Stimulated activated CD4-positive, alpha-beta T cell treated with anti-CD3 and anti-CD28 coated beads, Interleukin-12 subunit alpha, Interleukin-12 subunit beta, amount 100 ng/mL, for 48 hours (primary cell): ENCODE measurements at places on chromosomes 3 and 15.

- DNase-seq: no peak
Measured at GRCh38 chr15:69979262-69979661, 118.5 kb downstream of the TLE3 start.

- no peak for DNase-seq
Measured at GRCh38 chr3:53794597-53794996, 51.6 kb downstream of the CHDH start.

DNA sequence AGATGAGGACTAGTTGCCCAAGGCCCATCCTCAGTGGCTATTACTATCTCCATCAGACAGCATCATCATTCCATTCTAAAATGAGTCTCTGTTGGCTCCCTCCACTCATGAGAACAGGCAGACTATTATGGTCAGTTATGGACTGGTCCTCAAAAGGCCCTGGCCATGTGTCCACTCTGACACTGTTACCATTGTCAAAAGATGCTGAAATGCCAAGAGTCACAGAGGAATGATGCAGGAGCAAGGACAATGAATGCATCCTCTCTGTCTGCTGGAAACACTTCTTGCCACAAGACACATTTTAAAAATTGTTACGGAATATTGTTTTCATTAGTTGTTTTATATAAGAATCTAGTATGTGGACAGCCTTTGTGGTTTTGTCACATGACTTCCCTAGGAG is 53.3 kb upstream of the STT3B start:
- no peak for DNase-seq

GRCh38 chr15:39344662-39345141 is 236.2 kb upstream of the THBS1 start:
- no peak for DNase-seq

DNA sequence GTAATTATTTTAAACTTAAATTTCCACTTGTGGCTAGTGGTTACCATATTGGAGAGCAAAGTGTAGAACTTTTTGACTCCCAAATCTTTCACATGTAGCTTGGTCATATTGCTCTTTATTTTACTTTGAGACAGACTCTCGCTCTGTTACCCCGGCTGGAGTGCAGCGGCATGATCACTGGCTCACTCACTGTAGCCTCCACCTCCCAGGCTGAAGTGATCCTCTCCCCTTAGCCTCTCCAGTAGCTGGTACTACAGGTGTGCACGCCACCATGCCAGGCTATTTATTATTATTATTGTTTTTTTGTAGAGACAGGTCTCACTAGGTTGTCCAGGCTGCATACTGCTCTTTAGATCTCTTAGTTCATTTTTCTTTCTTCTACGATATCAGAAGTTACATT is 3.9 kb downstream of the FNDC3B start:
- no peak for DNase-seq

- DNase-seq: no peak
Measured at GRCh38 chr3:187434524-187434923, 66.3 kb downstream of the RTP4 start.

DNA sequence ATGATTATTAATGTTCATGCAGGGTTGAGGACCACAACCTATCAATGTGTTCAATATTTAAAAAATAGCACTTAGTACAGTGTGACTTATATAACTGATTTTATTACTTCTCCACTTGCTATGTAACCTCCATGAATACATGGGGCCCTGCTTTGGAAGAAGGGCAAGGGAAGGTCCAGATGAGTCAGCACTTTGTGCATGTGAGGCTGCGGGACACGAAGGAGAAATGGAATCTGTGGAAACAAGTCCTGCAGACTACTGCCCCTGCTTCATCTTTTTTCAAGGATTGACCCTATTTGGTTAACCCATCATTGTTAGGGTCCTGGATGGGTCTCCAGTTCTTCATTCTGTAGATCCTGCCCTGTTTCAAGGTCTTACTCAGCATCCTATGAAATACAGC is 1.6 kb downstream of the NXPE3 start:
- no peak for DNase-seq

GRCh38 chr3:128854475-128854874 is 24.9 kb upstream of the ACAD9 start:
- no peak for DNase-seq

- DNase-seq: no peak
Measured at GRCh38 chr3:10757021-10757820, 58.8 kb upstream of the SLC6A11 start.

GRCh38 chr3:124202754-124203153 is 210.8 kb upstream of the ROPN1 start:
- DNase-seq: no peak

DNA sequence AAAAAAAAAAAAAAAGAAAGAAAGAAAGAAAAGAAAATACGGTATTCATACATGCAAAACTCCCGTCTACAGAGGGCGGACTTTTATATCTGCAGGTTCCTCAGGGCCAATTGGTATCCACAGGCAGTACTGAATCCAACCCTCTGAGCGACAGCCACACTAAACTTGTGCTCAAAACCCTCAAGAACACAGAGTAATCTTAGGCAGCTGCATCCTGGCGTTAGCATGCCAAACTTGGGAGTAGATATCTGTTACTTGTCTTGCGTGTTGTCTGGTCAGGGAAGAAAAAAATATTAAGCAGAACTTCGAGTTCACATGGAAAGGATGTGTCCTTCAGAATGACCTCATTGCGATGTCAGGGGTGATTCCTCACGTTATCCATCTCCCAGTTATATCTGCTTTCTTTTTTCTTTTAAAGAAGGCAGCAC is 12.8 kb downstream of the SNAP23 start:
- no peak for DNase-seq

DNA sequence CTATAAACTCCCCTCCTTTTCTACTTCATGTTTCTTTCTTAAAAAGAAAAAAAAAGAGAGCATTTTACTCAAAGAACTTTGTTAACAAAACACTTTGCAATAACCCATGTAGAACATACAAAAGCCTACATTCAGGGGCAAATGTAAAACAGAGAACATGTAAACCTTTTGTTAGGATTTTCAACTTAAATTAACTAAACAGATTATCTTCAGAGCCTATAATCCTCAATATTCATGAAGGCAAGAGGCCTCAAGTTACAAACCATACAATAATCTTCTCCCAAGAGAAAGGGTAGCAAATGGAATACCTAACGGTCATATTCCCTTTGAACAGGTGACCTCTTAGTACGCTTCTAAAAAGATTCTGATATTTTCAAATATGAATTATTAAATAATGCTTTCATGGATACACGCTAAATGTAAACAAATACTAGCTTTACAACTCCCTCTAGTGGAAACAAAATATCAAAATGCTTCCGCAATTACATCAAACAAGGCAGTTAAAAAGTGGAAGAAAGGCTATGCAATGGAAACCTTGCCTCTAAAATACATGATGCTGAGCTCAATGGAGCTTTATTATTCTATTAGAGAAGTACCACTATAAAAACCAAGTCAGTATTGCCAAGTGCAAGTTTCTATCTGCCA is 9.9 kb downstream of the CEP152 start:
- no peak for DNase-seq

GRCh38 chr3:41104147-41104546 is 95.2 kb upstream of the CTNNB1 start:
- no peak for DNase-seq

- DNase-seq: no peak
Measured at GRCh38 chr15:83477172-83477807, 30.1 kb downstream of the SH3GL3 start.

GRCh38 chr3:45817831-45818522 is 21.6 kb upstream of the SLC6A20 start:
- no peak for DNase-seq

DNA sequence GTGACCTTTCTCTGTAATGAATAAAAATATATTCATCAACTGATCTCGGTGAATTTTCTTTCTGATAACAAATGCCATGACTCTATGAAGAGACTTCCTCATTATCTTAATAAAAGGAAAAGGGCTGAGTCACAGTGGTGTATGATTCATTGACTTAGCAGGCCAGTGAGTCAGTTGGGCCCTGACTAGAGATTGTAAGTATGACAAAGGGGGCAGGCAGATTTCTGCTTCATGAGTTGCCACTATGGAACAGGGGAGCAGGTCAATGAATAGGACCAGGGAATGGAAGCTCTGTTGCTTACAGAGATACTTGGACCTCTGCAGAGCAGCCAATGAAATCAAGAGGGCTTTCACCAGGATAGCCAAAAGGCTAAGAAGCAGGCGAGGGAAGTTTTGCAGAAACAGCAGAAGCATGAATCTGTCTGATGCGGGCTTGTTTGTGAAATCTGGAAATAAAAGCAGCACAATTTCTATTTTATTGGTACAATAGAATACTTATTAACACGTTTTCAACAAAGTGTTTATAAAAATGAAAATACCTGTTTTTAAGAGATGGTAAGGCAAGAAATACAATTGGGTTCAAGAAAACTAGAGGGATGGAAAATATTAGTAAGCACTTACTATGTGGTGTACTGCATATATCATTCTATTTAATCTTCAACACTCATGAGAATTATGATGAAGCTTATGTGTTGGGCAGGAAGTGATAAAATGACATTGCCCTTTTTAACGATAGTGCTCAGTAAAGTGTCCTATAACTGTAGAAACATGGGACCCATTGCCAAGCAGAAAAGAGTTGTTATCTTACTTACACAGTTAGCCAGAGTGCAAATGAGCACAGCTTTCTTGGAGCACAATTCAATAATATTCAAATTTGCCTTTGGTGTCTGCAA is 169.8 kb upstream of the MYRIP start:
- DNase-seq: no peak

DNA sequence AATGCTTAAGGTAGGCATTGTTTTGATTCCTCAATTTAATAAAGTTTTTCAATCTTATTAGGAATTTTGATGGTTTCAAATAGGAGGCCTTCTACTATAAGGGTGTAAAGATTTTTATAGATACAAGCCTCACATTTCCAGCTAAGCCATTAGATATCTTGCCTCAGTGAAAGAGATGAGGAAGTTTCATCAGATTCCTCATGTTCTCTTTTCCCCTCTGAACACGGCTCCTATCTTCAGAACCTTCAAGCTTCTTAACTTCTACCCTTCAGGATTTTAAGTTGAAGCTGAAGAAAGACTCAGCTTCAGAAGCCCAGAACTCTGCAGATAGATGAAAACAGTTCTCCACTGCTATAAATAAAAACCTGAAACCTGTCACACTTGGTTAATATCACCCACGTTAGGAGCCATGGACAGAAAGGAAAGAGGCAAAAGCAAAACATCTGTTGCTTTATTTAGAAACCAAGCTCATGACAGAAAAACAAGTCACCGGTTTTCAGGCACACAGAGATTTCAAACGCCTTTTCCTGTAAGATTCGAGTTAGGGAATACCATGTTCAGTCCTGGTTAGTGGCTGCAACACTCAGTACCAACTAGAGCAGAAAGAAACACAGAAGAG is 82.2 kb upstream of the GOLGA8B start:
- DNase-seq: no peak

- DNase-seq: no peak
Measured at GRCh38 chr3:128050597-128050996, 1.6 kb upstream of the SEC61A1 start.

- DNase-seq: no peak
Measured at GRCh38 chr3:197269024-197269423, 29.4 kb downstream of the DLG1 start.

DNA sequence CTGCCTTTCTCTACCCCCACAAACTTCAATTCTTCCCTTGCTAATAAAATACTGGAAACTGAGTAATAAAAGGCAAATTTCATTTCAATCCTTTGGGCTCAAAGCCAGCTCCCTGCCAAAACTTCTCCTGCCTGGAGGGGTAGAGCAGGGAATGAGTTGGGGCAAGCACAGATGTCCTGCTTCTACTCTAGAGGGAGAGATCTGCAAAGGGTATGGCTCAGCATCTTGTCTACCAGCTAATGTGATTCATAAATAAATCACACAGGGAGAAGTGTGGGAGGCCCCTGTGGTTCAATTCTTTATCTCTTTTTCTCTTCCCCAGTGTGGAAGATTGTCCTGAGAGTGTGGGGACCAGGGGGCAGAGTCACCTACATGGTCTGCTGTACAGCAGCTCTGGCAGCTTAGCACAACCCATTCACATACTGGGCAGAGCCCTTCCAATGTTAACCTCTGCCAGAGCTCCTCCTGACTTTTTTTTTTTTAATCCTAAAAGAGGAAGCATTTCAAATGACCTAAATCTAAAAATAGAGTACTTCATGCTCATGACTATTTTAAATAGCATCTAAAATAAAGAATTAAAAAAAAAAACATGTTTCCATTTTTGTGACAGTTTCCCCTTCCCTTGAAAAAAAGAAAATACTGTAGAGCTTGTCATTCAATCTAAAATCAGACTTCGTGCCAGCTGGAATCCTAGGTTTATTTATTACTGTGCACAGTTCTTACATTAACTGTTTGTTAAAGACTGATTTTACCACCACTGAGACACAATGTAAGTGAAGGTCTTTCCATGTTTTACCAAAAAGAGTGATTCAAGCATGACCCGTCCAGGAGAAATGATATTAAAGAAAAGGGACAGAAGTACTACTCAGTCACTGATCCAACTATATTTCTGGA is 1083.7 kb upstream of the CFAP20DC start:
- no peak for DNase-seq

GRCh38 chr3:99373088-99373845 is 265.1 kb upstream of the COL8A1 start:
- no peak for DNase-seq

- DNase-seq: no peak
Measured at GRCh38 chr15:33671456-33671855, 296.8 kb upstream of the CHRM5 start.

- DNase-seq: no peak
Measured at GRCh38 chr3:32421991-32422859, 30.6 kb downstream of the CMTM7 start.

DNA sequence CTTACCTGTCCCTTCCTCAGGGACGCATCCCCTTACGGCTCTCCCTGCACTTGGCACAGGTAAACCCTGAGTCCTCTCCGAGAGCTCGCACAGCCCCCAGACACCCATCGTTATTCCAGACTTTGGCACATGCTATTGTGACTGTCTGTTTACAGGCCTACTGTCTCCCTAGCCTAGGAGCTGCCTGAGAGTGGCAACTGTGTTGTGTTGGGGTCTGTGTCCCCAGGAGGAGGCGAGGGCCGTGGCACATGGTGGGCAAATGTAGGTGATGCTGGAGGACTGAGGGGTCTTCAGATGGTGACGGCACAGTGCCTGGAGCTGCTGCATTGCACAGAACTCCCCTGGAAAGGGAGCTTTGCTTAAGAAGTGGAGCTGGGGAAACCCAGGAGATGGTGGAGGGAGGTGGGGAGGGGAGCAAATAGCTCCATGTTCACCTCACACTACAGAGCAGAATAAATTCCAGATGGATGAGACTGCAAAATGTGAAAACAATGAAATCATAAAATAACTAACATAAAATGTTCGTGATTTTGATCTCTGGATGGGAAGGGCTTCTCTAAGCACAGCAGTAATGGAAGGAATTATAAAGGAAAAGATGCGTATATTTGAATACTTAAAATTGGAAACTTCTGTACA is 96.5 kb downstream of the SMAD6 start:
- no peak for DNase-seq

DNA sequence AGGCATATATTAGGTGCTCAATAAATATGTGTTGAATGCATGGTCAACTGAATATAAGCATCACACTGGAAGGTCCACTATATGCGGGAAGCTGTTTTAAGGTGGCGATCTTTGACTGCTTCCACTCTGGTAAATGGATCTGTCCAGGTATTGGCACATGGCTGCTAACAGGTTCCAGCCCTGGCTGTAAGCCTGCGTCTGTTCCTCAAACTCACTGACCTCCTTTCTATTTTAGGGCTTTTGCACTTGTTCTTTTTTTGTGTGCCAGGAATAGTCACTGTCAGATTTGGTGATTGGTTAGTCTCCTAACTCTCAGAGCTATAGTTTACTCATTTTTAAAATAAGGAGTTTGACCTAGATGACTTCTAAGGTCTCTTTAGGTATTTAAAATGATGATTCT is 46.2 kb downstream of the ADAMTSL3 start:
- DNase-seq: no peak

- no peak for DNase-seq
Measured at GRCh38 chr3:14290631-14291385, 111.6 kb upstream of the SLC6A6 start.
